T-helper 22 cell (primary cell): ENCODE measurements at places on chromosomes 3 and 15.

GRCh38 chr3:184498986-184499606 lies 62.5 kb upstream of the EPHB3 start:
- no peak for DNase-seq

GRCh38 chr3:131702146-131702545 lies 199.4 kb upstream of the MRPL3 start:
- no peak for DNase-seq

- DNase-seq: no peak
These were observed 2.0 kb upstream of the NR1I2 start for GRCh38 chr3:119779731-119780383.

DNA sequence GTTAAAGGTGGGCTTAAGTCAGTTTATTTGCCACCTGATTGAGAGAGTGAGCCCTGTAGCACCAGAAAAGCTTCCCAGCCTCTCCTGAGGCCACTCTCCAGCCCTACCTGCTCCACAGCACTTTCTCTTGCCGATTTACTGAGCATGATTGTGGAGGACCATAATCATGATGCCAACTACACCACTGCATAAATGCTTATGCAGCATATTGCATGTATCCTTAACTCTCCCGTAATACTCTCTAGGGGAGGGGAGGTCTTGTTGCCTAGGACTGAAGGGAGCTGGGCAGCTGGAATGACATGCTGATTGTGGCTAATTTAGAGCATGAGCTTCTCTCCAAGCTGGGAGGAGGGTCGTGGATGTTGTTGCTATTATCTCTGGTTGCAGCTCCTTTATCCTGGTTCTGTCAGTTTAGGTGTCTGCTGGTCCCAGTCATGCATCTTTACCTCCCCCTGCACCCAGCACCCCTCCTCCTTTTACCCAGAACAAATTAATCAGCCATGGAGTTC lies 54.3 kb downstream of the GPD1L start:
- no peak for DNase-seq

GRCh38 chr3:66098436-66098835 lies 59.7 kb upstream of the MAGI1 start:
- no peak for DNase-seq

DNA sequence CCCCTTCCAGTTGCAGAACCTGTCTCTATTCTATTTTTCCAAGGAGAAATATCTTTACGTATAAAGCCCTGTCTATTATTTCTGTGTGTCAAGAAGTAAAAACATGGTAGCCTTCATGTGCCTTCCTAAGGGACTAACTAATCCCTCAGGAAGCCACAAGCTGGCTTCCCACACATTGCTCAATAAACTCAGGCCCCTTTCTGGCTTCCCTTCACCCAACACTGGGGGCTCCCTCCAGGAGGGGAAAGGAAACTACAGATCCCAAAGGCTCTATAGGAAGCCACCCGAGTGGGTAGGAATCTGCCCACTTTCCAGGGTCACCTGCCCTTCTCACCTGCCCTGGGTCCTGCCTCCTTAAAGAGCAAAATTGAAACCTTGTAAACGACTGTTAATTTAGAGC lies 4.6 kb downstream of the TLE3 start:
- no peak for DNase-seq

DNA sequence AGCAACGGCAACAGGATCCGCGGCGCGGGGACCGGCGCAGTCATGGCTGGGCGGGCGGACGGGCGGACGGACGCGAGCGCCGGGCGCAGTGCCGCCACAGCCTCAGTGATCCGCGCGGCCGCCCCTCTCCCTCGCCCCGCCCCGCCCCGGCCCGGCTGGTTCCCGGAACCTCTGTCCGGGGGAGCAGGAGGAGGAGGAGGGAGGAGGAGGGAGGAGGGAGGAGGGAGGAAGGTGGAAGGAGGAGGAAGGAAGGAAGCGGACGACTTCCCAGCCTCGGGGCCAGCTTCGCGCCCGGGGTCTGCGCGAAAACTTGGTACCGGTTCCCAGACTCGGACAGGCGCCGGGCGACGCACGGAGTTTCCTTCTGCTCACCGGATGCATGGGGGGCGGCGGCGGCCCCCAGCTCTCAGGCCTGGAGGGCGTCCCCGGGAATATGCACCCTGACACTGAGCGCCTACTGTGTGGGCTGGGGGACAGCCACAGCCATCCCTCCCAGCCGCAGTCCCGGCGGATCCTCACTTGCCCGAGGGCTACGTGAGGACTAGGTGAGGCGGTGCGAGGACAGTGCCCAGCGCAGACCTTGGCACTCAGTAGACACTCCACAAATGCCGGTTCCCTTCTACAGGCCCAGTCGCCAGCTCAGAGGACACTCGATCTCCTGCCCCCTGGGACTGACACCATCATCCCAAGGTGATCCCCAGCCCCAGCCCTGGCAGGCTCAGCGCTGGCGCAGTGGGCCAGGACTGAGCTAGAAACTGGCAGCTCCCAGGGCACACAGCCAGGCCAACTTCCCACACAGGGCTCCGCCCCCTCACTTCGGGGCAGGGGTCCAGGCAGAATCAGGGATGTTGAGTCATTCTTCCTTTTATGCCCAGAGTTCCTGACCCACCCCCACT lies at the start of gene SHISA5:
Gene SHISA5 (minus strand): TSS at position 124 of the 896 bp plus-strand sequence. CDS start 80 bp downstream, at position 44.
- DNase-seq: peak; percentile 30

DNA sequence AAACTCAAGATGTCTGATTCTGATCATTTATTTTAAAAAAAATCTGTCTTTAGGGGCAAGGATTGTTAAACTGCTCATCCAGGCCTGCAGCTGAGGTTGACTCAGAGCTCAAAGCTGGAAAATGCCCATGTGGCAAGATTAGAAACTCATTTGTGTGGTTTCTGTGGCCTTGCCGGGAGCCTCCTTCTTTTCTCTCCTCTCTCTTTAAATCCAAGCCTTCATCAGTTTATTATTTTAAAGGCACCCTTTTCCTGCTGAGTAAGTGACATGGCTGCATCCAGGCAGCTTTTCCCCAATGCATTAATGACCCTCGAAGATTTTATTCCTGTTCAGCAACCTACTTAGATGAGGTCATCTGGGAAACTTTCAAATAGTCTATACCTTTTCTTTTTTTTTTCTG lies 221.3 kb upstream of the CDIN1 start:
- no peak for DNase-seq

- DNase-seq: no peak
These were observed 200.6 kb downstream of the GHSR start for GRCh38 chr3:172247525-172248274.

DNA sequence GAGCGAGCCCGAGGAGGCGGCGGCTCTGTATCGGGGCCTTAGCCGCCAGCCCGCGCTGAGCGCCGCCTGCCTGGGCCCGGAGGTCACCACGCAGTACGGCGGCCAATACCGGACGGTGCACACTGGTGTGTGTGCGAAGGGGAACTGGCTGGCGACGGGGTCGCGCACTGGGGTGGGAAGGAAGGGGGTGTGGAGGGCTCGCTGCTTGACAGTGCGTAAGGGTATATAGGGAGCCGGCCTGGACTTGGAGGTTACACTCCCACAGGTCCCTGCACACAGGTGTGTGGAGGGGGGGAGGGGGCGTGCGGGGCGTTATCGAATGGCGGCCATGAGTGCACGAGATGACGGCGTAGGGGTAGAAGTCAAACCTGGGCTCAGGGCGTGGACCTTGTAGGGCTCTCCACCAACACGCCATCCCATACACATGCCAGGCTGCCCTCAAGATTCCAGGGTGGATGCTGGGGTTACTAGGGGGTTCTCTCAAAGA lies 389 bp downstream of the APEH start:
- peak; percentile 8 for DNase-seq

DNA sequence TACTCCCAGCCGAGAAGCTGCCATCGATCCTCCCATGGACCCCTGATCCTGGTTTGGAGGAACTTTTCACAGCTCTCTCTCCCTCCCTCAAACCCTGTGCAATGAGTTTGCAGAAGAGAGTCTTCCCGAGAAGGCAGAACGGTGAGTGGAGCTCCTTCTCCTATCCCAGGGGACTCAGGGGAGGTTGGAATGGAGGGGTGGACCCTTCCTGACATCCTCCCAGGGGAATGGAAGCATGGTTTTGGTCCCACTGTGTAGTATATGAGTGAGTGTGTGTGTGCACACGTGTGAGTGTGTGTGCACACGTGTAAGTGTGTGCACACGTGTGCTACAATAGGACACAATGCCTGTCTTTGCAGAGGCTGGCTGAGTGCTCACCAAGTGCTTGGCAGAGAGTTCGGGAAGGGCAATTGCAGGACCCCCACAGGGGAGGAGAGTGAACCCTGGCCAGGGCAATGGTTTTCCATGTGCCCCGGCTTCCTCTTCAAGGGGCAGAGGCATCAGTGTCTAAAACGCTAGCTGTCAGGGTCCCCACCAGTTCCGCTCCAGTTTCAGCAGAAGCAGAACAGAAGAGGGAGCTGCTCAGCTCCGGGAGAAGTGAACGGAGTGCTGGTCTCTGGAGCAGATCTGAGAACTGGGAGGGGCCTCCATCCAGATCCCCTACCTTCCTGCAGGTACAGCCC lies 13.8 kb upstream of the IL16 start:
- DNase-seq: no peak

GRCh38 chr3:148026009-148026588 lies 616.9 kb downstream of the ZIC1 start:
- DNase-seq: no peak

GRCh38 chr3:10964537-10965167 lies 27.9 kb upstream of the SLC6A1 start:
- DNase-seq: no peak

- DNase-seq: no peak
These were observed 107.5 kb upstream of the SLC2A2 start for GRCh38 chr3:171133796-171134569.

- DNase-seq: no peak
These were observed 47.6 kb downstream of the RHCG start for GRCh38 chr15:89448825-89449224.

DNA sequence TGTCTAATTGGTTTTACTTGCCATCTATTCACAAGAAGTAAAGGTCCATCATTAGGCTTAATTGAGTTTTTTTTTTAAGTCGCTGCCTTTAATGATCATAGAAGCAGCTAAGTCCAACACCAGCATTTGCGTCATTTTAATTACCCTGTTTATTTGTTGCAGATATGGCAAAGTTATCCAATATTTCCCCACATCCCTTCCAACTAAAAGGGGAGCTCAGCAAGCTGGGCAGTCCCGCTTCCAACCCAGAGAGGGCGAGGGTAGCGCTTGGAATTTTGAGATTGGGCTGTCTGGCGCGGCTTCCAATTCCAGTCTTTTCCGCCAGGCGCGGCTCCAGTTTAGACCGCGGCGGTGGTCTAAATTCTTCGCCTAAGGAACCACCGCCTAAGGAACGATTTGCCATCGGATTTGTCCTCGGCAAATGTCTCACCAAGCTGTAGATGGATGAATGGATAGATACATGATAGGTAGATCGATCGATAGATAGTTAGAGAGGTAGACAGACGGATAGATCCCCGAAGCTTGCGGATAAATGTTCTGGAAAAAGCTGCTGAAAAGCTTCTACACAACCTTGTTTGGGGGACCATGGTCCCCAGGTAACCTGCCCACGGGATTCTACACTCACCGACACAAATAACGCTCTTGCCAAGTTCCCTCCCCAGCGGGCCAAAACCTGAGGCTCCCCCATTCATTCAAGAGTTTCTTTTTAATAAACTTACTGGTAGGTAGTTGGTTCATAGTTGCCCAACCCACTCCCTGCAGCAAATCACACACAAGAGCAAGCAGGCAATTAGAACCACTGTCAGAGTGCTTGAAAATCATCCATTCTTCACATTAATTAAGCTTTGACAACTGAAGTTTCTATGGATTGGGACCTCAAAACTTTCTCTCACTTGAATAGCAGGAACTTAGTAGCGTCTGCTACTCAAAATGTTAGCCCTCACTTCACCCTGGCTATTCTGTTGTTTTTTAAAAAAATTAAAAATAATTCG lies 49.1 kb downstream of the ZIC4 start:
- no peak for DNase-seq

GRCh38 chr3:123616593-123616992 lies 31.7 kb upstream of the HACD2 start:
- no peak for DNase-seq

GRCh38 chr3:166836836-166837235 lies 543.3 kb downstream of the ZBBX start:
- DNase-seq: no peak

GRCh38 chr3:137767538-137768360 lies 3.6 kb downstream of the SOX14 start:
- no peak for DNase-seq

DNA sequence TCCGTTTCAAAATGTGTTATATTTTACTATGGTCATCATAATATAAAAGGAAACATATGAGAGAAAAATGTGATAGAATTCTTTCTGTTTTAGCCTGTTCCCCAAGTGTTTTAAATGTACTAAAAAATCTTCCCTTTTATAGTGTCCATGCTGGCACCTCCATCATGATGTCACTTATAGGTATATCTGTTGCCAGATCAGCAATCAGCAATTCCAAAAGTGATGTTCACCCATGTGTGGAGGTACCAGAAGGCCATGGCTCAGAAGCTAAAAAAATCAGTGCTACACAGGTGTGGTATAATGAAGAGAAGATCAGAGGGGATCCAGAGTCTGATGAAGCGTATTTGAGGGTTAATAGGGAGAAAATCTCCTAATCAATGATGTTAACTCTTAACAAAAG lies 1.1 kb upstream of the GPR15 start:
- DNase-seq: no peak

DNA sequence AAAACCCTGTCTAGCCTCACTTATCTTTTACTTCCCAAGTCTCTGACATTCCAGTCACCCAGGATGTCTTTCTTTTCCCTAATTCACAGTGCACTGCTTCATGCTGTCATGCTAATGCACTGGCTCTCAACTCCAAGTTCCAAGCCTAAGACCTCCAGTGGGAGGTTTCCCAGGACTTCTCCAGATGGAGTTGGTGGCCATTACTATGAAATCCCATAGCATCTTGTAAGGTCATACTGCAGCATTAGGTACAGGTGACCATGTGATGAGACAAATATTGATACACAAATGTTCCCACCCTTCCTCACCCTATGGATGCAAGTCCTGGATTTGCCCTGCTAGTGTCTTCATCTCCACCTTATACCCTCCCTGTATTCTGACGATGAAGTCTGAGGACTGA lies 138.6 kb upstream of the PRICKLE2 start:
- DNase-seq: no peak

- no peak for DNase-seq
These were observed 50.8 kb downstream of the CRYBG3 start for GRCh38 chr3:97872525-97873042.

GRCh38 chr15:63340353-63340752 lies 41.3 kb downstream of the CA12 start:
- DNase-seq: no peak

DNA sequence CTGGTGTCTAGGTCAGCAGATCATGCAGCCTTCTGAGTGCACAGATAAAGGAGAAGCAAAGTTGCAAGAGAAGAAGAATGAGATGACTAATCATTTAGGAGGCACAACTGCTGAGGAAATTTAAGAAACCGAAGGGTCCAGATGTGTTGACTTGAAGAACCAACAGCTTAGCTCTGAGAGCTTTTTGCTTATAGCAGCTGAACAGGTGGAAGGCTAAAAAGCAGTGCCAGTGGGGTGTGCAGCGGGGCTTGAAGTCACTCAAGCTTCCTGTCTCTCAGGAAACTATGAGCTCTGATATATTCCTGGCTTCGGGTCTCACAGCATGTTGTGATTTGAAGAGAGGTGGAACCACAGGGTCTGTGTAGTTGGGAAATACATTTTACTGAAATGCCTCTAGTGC lies 305.7 kb downstream of the RYR3 start:
- DNase-seq: no peak

- DNase-seq: no peak
These were observed 807 bp upstream of the INAFM2 start for GRCh38 chr15:40322531-40323238.
